ENCODE measurements at places on chromosomes 12 and 14. TPM values are rescaled to one million over a fixed set of nuclear protein-coding genes. Genes with fewer than 3 reads are reported as not detected.

- no peaks in the 10 kb centered on the region for H3K27me3 ChIP-seq
- H3K4me1 ChIP-seq, result peaks cover 23% of the 10 kb centered on the region
- DNase-seq, result no peak
- no peak overlapping the region for H3K4me3 ChIP-seq
- no peaks in the 10 kb centered on the region for H3K36me3 ChIP-seq
Measured at GRCh38 chr12:63867053-63867452, 22.6 kb downstream of the SRGAP1 start.

The GPRC5D gene
- total RNA-seq, result not detected

The APOF gene
- total RNA-seq, result not detected

The NELL2 gene
- total RNA-seq, result 1.9 TPM
